ENCODE measurements at places on chromosomes 16 and 17.

GRCh38 chr16:87163637-87164036 is 153.6 kb downstream of the C16orf95 start:
- no peak for DNase-seq

GRCh38 chr17:6059406-6059805 is 10.8 kb upstream of the WSCD1 start:
- no peak for DNase-seq

GRCh38 chr17:50205963-50206505 is 4.6 kb upstream of the COL1A1 start:
- DNase-seq, result no peak

GRCh38 chr17:1574697-1575471 is 12.3 kb upstream of the PITPNA start:
- no peak for DNase-seq

DNA sequence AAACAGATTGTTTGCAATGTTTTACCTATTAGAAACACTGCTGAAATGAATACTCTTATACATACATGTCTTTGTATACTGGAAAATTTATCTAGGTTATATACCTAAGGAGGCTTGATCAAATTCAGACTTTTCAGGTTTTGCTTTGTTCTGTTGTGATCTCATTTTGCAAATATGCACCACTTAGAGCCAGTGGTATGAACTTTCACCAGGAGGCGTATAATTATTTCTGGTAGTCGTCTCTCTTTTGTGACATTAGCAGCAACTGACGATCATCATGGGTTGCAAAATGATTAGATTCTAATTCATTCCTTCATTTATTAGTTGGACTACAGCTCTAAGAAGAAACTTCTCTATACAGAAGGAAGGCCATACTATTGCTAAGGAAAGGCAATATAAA is 26.9 kb downstream of the AP1G1 start:
- no peak for DNase-seq

GRCh38 chr17:77451245-77451893 is 310.6 kb downstream of the SEC14L1 start:
- peak; percentile 81 for DNase-seq

- DNase-seq, result no peak
Measured at GRCh38 chr17:49071106-49071505, 61.5 kb upstream of the B4GALNT2 start.

DNA sequence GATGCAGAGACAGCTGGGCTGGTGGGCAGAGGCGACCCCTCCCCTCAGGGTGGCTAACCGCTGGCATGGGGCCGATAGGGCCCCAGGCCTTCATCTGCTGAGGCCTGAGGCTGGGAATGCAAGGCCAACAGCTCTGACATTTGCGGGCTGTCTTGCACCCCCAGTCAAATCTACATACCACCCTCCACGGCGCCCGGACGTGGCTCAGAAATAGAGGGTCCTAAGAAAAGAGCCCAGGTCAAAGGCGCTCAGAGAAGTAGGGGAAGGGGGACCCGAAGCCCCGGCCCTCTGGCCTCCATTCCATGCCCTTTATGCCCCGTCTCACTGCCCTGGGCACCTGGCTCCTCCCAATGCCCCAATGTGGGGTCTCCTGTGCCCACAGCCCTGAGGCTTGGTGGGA is 142.3 kb downstream of the C16orf78 start:
- no peak for DNase-seq

GRCh38 chr17:56148333-56148732 is 4.9 kb upstream of the ANKFN1 start:
- DNase-seq, result no peak

- no peak for DNase-seq
Measured at GRCh38 chr16:89136931-89137330, 34.6 kb upstream of the CDH15 start.

Data from nucleus accumbens (tissue), 56 donors.